ENCODE measurements at places on chromosomes 12 and 14.

DNA sequence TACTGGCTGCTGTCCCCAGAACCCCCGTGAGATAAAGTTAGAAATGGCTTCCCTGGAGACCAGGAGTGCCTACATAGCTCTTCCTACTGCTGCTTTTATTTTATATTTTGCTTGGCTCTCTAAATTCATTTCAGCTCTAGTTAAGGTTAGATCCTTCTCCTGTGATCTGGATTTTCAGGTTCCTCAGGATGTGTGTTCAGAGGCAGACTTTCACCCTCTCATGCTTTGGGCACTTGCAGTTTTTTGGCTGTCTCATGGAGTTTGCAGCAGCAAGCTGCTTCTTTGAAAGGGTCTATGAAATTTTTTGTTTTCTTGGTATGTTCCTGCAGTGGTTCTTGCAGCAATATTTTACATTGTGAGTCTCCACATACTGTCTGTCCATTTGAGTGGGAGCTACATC is 93.3 kb downstream of the ATP23 start:
- no peak for DNase-seq

- no peak for DNase-seq
Measured at GRCh38 chr12:33617218-33617617, 177.6 kb upstream of the SYT10 start.

DNA sequence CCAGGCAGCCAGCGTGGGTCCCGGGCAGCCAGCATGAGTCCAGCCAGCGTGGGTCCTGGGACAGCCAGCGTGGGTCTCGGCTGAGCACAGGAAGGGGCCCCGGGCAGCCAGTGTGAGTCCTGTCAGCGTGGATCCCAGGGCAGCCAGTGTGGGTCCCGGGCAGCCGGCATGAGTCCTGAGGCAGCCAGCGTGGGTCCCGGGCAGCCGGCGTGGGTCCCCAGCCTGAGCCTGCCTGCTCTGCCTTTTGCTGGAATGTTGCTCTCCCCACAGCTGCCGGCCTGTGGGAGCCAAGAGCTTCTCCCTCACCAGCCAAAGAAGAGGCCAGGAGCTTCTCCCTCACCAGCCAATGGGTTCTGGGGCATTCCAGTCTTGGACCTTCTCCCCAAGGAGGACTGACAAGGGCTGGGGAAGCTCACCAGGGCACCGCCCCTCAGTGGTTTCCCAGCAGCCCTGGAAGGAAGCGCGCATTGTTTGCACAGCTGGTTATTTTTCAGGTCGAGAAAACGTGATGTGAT is 15.0 kb upstream of the RFLNA start:
- DNase-seq: peak; percentile 18

- no peak for DNase-seq
Measured at GRCh38 chr14:93688820-93689219, 99.5 kb downstream of the PRIMA1 start.

DNA sequence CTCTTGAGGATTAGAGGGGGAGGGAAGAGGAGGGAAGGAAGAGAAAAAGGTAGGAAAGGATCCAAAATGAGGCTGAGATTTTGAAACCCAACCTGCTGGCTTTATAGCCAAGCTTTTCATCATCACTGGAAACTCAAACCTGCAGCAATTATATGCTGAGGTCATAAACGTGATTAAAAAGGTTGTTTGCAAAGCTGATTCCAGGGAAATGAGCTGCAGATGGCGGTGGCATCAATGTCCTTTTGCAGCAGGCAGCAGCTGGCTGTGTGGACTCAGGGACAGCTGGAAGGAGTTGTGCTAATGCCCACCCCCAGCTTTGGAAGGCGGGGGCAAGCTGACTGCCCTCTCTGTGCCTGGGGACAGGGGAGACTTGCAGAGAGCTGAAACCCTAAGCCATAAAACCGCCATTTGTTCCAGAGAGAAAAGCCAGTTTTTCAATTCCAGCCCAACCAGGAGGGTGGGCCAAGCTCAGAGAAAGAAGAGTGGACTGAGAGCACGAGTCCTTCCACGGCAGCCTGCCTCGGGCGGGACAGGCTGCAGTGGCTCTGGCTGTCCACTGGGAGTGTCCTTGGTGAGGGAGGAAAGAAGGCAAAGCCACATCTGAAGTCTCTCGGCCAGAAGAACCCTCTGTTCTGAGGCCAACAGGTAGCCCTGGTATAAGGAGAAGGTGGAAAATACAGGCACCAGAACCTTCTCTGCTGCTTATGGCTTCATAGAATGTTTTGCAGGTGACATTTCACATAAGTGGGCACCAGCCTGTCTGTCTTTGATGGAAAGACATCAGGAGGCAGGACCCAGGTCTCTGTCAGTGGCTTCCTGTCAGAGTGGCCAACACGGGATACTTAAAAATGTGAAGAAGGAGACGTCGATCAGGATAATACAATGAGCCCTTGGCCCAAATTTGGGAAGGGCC is 90.7 kb downstream of the SINHCAF start:
- DNase-seq: peak; percentile 36

Measured in endothelial cell of umbilical vein (primary cell).